ENCODE measurements at places on chromosomes 16 and 17. TPM values are rescaled to one million over a fixed set of nuclear protein-coding genes. Genes with fewer than 3 reads are reported as not detected.

Gene SEC14L5
- total RNA-seq = not detected

Gene CMTM2
- not detected for total RNA-seq

Gene NPIPA3
- 3.1 TPM for total RNA-seq

Gene KRTAP3-2
- total RNA-seq = not detected

Gene PRSS8
- total RNA-seq = not detected

Gene GPR179
- not detected for total RNA-seq

Gene NFATC2IP
- 111 TPM for total RNA-seq

Gene CEMP1
- total RNA-seq = not detected

Gene CES5A
- not detected for total RNA-seq

Gene CMTM1
- total RNA-seq = 8.4 TPM

Gene OTOA
- total RNA-seq = not detected

- no peak for DNase-seq
These were observed 2.5 kb downstream of the KRT33A start for GRCh38 chr17:41347869-41348760.

GRCh38 chr16:55154956-55155355 lies 169.0 kb upstream of the IRX6 start:
- no peak for DNase-seq

- DNase-seq = no peak
These were observed 4.3 kb downstream of the GDE1 start for GRCh38 chr16:19517424-19518089.

- no peak for DNase-seq
These were observed 669 bp downstream of the RNF167 start for GRCh38 chr17:4940555-4941318.

- DNase-seq = no peak
These were observed 4.8 kb downstream of the MAP2K3 start for GRCh38 chr17:21289175-21289901.

- DNase-seq = no peak
These were observed at the start of gene SEPTIN12 for GRCh38 chr16:4787627-4788482. SEPTIN12 (minus strand) TSS chr16:4788345; CDS start chr16:4787645, 700 bp downstream.

- DNase-seq = no peak
These were observed 19.8 kb downstream of the NPTX1 start for GRCh38 chr17:80456465-80457235.

DNA sequence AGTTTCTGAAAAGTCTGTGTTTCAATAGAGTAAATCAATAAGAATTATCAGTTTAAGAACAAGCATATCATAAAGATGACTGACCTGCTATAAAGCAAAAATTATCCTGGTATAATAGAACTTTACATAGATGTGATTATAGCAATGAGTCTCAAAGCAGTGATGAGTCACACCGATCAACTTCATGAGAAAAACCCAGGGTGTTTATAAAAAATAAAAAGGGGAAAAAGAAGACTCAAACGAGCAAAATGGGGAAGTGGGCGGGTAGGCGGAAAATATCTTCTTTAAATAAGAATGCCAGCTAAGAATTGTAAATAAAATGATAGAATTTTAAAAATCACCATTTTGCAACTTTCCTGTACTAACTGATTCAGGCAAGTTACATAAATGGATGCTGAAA lies 46.8 kb downstream of the BRIP1 start:
- DNase-seq = no peak

DNA sequence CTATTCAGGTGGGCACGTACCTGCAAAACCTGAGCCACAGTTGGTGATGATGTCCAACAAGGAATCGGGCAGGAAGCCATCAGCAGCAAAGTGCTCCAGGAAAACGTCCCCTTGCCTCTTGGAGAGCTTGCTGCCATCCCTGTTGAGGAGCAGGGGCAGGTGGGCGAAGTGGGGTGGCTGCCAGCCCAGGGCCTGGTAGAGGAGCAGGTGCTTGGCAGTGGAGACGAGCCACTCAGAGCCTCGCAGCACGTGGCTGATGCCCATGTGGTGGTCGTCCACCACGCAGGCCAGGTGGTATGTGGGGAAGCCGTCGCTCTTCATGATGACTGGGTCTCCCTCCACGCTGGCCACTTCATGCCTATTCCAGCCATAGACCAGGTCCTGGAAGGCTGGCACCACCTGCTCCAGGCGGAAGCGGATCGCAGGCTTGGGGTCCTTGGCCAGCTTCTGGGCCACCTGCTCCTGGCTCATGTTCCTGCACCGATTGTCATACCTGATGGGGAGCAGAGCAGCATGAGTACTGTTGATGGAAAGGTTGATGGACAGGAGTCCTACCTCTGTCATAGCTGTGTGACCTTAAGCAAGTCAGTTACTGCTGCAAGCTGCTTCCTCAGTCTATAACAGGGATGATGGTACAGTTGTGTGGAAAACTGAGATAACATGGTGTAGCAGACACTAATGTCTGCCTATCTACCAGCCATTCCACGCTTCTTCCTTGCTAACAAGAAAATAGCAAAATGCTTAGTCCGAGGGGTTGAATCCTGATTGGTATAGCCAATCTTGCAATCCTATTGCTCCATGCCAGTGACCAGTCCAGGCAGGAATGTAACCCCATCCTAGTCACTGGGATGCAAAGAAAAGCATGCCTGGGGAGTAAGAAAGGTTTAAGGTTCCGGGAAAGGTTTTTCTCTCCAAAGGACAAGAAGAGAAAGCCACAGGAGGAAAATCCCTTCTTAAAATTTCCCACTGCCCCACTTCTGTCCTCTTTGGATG lies 22.0 kb downstream of the EARS2 start:
- DNase-seq = no peak

DNA sequence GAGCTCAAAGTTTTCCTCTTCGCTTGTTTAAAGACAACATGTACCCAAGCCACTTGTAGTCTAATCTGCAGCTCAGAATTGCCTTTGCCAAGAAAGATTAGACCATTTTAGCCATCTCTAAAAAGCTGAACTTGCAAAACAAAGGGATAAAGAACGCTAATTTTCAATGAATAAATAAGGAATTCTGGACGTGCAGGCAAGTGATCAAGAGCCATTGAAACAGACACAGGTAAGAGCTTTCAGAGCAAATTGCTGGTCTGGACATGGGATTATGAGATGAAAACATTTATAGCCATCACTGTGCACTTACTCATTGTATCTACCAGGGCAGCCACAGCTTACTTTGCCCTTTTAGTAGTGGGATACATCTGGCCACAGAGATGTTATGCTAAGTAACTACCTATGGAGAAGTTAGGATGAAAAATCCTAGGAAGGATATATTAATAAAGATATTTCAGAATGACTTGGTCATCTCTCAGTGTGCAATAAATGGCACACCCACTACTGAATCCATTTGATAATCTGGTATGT lies 44.4 kb downstream of the RND2 start:
- no peak for DNase-seq

GRCh38 chr17:3788200-3788599 lies 12.8 kb downstream of the ITGAE start:
- DNase-seq = no peak

DNA sequence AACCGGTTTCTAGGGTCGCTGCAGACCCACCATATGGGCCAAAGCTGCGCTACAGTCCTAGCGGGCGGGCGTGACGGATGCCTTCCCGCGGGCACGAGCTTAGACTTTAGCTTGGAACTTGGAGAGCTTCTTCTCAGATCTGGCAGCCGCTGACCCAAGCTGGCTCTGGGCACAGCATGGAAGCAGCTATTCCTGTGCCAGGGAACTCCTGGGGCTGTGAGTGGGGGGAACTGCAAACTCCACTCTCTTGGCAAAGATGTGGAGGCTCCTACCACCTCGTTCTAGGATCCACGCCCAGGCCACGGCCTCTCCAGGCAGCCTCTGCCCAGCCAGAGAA lies 8.8 kb downstream of the FAAP100 start:
- DNase-seq = no peak

- DNase-seq = no peak
These were observed 5.0 kb downstream of the TPSAB1 start for GRCh38 chr16:1245452-1246020.

- no peak for DNase-seq
These were observed 2.4 kb downstream of the TMEM95 start for GRCh38 chr17:7357381-7357780.

DNA sequence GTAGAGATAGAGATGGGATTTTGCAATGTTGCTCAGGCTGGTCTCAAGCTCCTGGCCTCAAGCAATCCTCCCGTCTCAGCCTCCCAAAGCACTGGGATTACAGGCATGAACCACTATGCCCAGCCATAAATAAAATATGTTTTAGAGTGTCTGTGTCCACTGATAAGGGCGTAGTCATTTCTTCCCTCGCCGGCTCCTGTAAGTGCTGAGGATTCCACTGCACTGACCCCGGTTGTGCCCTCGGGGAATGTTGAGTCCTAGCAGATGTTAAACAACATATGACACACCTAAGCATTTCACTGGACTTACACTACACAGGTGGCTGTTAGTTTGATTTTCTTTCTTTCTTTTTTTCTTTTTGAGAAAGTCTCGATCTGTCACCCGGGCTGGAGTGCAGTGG lies 5.6 kb upstream of the SHMT1 start:
- DNase-seq = no peak

- DNase-seq = no peak
These were observed 735 bp downstream of the PSMD11 start for GRCh38 chr17:32445074-32445415.

GRCh38 chr16:48608871-48609651 lies 919 bp downstream of the N4BP1 start:
- peak; percentile 47 for DNase-seq

DNA sequence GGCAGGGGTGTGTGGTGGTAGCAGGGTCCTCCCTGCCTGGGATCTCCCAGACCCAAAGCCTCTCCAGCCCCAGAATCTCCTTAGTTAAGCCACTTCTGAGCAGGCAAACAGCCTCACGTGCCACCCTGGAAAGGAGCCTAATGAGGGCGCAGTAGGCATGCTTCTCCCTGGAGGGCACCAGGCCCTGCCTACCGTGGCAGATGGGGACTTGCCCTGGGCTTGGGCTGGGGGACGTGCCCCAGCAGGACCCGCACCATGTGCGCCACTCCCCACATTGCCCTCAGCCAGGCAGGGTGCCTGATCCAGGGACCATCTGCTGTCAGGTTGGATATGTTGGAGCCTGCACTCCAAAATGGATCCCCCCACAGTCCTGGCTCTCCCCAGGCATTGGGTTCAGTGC lies 14.2 kb downstream of the FAM83G start:
- DNase-seq = no peak

GRCh38 chr16:85243308-85243707 lies 131.0 kb upstream of the CIBAR2 start:
- no peak for DNase-seq

GRCh38 chr16:4393240-4393600 lies 21.6 kb downstream of the VASN start:
- DNase-seq = no peak

GRCh38 chr17:50626037-50626574 lies 8.6 kb upstream of the ABCC3 start:
- DNase-seq = peak; percentile 57

- no peak for DNase-seq
These were observed 3.2 kb downstream of the ARHGAP17 start for GRCh38 chr16:25011891-25012514.

- DNase-seq = no peak
These were observed 6.7 kb upstream of the BEAN1 start for GRCh38 chr16:66420396-66420795.

GRCh38 chr16:5852151-5852550 lies 754.6 kb upstream of the EEF2KMT start:
- DNase-seq = no peak

Measured in naive thymus-derived CD4-positive, alpha-beta T cell (primary cell).